ENCODE measurements at places on chromosomes 1 and 21.

DNA sequence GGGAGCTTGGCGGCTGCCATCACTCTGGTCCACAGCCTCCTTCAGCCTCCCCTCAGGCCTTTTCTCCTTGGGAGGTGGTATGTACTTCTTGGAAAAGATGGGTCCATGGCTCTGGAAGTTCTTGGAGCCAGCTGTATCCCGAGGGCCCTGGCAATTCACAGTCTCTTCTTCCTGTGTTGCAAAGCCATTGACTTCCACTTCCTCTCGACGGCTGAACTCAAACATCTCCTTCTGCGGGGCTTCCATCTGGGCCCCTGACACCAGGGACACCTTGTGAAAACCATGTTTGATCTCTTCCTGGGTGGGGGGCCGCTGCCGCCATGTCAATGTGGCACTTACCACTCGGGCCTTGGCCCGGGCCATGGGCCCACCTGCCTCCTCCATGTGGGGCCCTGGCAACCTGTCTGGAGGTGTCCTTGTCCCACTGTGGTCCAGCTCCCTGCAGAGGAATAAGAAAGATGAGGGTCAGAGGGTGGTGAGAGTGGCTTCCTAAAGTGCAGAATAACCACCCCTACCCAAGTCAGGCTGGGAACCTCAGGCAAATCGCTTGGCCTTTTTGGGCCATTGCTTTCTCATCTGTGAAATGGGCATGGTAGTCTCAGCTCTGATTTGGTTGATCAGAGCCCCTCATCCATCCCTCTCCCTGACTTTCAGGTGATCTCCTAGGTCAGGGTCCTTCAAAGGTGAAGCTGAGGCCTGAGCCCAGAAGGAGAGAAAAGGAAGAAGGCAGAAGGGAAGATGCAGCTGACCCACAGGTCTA lies 7.5 kb downstream of the CRYBG2 start:
- DNase-seq, result no peak

DNA sequence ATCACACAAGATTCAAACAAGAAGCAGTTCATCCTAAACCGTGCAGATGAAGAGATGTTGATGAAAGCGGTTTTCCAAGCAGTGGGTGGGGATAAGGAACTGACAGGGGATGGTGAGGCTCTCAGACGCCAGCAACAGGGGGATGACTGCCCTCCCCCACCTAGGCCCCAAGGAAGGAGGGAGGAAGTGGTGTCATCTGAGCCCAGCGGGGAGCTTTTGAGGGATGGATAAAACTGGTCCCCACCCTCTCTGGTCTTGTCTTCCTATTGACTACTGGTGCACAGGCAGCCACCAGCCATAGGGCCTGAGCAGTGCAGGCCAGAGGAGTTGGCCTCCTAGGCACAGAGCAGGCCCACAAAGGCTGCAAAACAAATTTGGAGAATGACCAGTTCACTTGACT lies 175.5 kb downstream of the HUNK start:
- no peak for DNase-seq

DNA sequence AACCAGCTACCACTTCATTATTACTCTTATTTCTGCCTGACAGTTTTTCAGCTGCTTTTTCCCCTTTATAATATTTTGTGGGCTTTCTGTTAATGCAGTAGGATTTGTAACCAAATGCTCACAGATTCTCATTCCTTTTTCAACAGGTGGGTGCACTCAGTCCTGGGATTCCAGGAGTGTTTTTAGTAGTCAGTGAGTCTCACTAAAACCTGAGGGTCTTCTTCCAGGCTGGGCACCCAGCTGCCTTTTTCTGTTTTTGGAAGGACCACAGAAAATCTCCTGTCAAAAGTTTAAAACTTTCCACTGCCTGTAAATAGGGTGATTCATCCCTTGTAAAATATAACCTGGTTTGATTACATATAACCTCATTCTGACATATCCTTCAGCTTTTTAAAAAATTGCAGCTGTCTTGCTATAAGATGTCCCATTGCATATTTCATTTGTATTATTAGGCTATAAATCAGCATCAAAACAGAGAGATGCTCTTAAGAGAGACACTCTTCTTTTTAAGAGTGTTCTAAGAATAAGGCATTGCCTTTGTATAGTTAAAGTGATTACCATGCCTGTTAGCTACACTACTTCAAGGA lies 16.8 kb upstream of the CEP350 start:
- DNase-seq, result no peak

GRCh38 chr1:80533093-80533492 lies 1267.6 kb upstream of the ADGRL2 start:
- no peak for DNase-seq

- no peak for DNase-seq
These were observed 96.4 kb downstream of the C1orf21 start for GRCh38 chr1:184483101-184483683.

- no peak for DNase-seq
These were observed 67.6 kb downstream of the TENT5C start for GRCh38 chr1:117673405-117673804.

- DNase-seq, result no peak
These were observed 18.0 kb downstream of the BMP8A start for GRCh38 chr1:39509360-39510009.

- DNase-seq, result no peak
These were observed 14.3 kb downstream of the CENPF start for GRCh38 chr1:214617246-214617645.

- no peak for DNase-seq
These were observed 76.6 kb downstream of the NR5A2 start for GRCh38 chr1:200103966-200104583.

GRCh38 chr1:160330119-160330518 lies 12.9 kb downstream of the COPA start:
- DNase-seq, result no peak

DNA sequence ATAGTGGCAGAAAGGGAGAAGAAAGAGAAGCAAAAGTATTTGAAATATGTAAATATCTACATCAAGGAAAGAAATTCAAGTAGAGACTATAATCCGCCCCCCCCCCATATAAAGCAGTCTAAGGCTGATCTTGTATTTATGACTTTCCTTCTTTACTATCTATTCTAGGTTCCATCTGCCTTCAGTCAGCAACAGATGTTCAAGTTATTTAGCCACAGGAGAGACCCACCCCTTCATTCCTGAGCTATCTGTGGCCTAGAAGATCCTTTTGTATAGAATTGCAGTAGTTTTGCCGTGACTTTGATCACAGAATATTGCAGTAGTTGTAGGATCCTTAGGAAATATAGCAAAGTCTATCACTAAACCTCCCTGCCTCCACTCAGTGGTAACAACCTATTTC lies 10.7 kb upstream of the BSDC1 start:
- DNase-seq, result no peak

DNA sequence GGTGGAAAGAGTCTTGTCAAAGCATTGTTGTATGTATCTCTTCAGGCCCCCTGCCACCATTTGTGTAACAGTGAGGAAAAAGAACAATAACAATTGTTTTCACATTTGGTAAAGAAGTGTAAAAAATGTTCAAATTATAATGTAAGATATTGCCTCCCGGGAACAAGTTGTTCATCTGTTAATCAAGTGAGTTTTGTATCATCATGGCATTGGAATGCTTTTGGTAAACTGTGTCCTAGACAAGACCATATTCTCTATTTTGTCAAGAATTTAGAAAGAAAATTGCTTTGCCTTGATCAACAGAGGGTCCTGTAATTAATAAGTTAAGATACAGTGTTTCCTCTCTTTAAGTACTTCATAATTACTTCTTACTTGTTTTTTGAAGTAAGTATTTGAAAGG lies 692.0 kb upstream of the NR5A2 start:
- no peak for DNase-seq

Data from T-helper 9 cell (primary cell).